Kidney (tissue), 22 donors: ENCODE measurements at places on chromosomes 5 and 9. TPM values are rescaled to one million over a fixed set of nuclear protein-coding genes. Genes with fewer than 3 reads are reported as not detected.

DNA sequence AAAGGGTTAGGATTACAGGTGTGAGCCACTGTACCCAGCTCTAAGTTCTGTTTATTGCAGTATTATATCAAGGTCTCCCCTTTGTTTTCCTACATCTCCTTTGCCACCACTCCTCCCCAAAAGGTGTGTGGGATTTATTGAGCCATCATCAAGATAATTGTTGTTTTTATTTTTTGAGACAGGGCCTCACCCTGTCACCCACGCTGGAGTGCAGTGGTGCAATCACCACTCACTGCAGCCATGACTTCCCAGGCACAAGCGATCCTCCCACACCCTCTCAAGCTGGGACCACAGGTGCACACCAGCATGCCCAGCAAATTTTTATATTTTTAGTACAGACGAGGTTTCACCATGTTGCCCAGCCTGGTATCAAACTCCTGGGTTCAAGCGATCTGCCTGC lies 24.6 kb downstream of the SLC31A1 start:
- no peak for DNase-seq

DNA sequence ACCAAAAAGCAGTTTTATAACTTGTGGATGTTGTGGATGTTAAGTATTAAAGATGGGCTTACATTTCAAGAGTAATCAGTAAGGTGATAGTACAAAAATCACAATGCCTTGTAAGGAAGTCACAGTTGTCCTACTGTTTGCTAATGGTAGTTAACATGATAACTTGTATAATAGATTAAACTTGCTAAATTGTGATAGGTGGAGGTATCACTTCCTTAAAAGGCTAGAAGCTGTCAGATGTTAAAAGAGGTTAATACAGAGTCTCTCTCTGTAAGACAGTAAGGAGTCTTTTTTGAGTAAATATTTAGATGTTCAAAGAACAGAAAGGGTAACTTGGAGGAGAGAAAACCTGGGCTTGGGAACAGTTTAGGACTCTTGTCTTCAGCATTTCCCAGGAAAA lies 14.2 kb upstream of the MACIR start:
- no peak for DNase-seq

Gene ENTREP1
- polyA plus RNA-seq: 7.5 TPM

- no peak for DNase-seq
Measured at GRCh38 chr9:78472111-78472510, 175.2 kb downstream of the PSAT1 start.

DNA sequence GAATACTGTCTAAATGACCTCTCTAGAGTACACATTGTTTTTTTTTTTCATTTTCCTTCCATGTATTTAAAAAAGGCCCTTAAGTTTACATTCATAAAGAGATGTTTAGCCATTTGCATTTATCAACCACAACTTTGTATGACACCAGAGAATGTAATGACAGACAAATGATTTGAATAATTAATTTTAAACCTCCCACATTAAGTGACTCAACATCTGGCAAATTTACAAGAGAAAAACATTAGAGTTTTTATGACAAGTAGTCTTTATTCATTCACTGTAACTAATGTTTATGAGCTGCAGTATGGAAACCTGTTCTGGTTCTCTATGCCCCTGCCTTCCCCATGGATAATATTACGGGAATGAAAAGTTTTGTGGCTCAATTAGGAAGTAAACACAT lies 1093.8 kb upstream of the CDH9 start:
- no peak for DNase-seq

GRCh38 chr9:124388275-124389048 lies 26.8 kb downstream of the PSMB7 start:
- no peak for DNase-seq

DNA sequence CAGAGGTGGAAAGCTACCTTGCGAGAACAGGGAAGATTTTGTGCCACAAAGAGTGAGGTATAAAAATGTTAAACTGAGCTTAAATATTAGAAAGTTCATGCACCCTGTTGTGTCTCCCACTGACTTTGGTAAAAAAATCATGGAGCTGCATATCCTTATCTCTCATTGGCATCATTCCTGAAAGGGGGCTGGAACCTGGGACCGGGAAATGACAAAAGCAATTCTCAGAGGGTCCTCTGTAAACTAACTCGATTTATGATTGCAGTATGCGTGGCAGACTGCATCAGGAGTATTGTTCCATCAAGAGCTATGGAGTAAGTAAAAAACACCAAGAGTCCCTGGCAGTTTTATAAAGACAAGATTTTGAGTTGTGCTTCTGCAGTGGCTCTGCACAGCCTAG lies 148.8 kb downstream of the DCP2 start:
- no peak for DNase-seq

DNA sequence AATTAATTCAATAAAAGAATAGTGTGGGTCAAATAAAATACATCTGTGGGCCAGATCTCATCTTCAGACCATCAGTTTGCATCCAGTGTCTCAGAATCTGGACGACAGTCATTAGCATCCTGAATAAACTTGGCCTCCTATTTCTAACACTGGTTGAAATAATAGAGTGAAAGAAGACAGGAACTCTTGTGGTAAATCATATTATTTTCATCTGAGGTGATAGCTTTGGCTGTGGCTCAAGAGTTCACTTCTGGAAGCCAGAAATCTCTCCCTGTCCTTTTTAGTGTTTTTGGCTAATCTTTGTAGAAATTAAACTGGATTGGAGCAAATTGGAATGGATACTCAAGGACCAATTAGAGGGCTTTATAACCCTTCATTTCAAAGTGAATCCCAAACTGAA lies 63.4 kb upstream of the HMHB1 start:
- DNase-seq: no peak

DNA sequence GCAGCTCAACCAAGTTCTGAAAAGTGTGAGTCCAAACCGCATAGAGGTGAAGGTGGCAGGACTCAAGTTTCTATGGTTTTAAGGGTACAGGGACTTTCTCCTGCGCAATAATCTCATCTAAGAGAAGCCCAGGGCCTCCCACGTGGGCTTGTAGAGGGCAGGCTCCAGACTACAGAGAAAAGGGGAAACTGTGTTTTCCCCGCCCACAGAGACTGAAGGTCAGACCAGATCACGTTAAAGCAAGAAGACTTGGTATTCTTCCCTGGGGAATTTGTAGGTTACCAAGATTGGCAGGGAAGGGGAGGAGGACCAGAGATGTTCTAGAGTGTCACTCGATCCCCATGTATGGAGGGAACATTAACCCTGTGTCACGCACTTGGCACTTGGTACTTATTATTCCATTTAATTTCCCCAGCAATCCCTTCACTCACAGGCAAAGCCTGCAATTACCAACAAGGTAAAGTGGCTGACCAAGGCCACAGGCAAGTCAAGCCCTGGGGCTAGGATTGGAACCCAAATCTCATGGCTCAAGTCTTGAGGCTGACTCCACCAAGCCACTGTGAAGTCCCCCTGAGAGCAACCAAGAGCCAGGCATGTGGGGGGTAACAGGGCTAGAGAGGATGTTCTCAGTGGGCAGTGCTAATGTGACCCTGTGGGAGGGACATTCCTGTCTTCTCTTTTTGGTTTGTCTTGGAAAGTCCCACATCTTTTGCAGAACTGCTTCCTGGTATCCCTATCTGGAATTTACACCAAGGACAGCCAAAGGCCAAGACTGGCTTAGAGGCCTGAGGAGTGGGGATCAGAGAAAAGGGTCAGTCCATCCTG lies 18.3 kb upstream of the NEK6 start:
- peak; percentile 16 for DNase-seq
